ENCODE measurements at places on chromosomes 3 and 15.
A peak's percentile ranks its signal among the peaks of the same experiment; 100 is the strongest.

GRCh38 chr15:93070132-93070531 lies 18.9 kb downstream of the RGMA start:
- DNase-seq = no peak

DNA sequence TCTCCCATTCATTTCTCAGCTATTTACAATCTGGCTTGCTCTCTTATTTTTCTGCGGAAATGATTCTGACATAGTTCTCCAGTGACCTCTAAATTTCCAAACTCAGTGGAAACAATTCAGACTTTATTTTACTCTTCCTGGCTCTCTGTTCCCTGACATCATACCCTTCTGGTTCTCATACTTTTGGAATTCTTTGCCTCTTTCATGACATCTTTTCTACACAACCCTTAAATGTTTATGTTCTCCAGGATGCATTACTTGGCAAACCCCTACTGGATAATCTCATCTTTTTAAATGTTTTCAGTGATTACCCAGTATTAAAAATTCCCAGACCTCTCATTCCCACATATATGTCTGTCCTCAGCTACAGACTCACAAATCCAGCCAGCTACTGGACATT lies 23.9 kb upstream of the PLSCR4 start:
- DNase-seq = no peak

DNA sequence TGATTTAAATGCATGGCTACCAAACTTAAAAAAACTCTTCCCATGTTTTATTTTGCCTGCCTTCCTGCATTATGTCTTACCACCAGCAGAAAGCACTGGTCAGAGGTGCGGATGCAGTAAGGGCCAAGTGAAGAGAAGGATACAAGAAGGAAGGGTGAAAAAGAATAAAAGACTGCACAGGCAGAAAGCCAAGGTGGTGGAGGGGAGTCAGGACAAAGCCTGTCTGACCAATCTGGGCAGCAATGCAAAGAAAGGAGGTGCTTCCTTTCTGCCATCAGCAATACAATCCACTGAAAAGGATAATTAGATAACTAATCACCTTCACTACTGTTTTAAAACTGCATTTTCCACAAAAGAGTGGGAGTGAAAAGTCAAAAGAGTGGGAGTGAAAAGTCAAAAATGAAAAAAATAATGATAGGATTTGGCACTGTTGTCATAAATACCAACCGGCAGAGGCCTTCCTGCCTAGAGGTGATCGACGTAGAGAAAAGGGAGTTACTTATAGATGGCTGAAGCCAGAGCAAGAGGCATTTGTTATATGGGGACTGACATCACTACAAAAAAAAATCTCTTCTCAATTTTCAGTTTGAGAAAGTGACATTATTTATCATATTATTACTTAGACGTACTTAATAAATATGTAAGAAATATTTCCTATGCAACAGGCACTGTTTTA lies 385.3 kb downstream of the TBC1D5 start:
- DNase-seq = no peak

- no peak for DNase-seq
Measured at GRCh38 chr3:34107669-34108068, 309.2 kb downstream of the PDCD6IP start.

DNA sequence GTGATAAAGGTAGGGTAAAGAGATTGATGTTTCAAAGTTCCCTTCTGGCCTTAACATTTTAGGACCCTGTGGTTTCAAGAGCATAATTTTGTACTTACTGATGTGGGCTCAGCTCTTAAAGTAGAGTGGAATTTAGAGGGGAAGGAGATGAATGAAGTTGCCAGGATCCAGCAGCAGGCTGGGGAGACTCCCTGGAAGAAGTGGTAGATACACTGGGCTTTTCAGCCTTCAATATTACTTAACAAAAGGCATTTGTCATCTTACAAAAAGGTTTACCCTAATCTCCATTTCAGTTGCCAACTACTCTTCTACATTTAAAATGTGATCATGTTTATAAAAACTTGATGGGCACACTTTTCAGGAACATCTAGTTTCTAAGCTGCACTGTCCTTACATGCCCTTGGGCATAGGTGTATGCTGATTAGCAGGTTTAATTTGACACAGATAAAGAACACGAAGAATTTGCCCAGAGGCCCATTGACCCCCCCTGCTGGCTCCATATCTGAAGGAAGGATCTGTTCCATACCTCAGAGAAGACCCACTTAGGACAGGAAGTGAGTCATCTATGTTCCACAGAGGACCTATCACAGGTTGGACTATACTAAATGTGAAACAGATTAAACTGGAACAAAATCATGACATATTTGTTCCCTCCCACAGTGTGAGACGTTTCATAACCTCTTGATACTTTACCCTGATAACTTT lies 93.0 kb upstream of the LPP start:
- no peak for DNase-seq

GRCh38 chr3:64238971-64239667 lies 13.9 kb upstream of the PRICKLE2 start:
- peak; percentile 86 for DNase-seq

GRCh38 chr15:43519196-43519595 lies 1.8 kb downstream of the MAP1A start:
- no peak for DNase-seq

- no peak for DNase-seq
Measured at GRCh38 chr3:40663280-40663679, 138.5 kb downstream of the ZNF621 start.

- peak; percentile 71 for DNase-seq
Measured at GRCh38 chr3:66456711-66457173, 44.1 kb downstream of the LRIG1 start.

- DNase-seq = no peak
Measured at GRCh38 chr3:151009430-151009829, 36.9 kb upstream of the CLRN1 start.

GRCh38 chr3:56962206-56962605 lies 98.3 kb upstream of the SPATA12 start:
- DNase-seq = no peak

- no peak for DNase-seq
Measured at GRCh38 chr3:37974121-37975083, 16.2 kb upstream of the VILL start.

GRCh38 chr3:125073390-125073905 lies 17.7 kb upstream of the HEG1 start:
- no peak for DNase-seq

DNA sequence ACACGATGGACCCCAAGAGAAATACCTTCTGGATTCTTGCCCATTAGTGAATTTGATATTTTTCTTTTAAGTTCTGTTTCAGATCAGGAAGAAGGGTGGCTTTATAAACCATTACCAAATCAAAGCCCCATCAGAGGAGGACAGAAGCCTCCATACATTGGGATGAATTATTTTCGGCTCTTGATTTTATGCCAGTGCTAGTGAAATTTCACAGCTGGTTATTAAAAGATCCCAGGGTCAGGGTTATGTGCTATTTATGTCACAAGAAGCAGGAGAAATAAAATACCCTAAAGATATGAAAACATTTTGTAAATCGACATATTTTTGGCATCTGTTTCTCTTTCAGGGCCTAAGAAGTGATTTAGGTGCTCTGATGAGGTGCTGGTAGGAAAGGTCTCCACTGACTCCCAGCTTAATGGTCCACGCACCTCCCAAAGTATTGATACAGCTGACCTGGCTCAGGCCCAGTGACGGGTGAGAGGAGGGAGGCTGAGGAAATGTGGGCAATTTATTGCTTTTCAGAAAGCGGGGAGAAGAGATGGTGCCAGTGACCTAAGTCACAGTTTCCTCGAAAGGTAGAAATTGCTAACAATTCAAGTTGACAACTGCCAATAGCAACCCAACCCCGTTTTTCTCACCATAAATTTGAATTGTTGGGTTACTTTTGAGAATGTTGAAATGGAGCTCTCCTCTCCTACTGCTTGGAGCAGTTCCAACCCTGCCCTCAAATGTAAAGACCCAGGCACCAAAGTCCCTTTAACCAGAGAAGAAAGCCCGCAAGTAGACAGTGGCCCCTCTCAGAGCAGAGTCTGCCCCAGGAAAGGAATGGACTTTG lies 315.6 kb upstream of the NR2E3 start:
- no peak for DNase-seq

GRCh38 chr3:138230525-138230924 lies 43.4 kb downstream of the ARMC8 start:
- no peak for DNase-seq

- no peak for DNase-seq
Measured at GRCh38 chr3:129015388-129016105, 14.4 kb downstream of the EFCC1 start.

DNA sequence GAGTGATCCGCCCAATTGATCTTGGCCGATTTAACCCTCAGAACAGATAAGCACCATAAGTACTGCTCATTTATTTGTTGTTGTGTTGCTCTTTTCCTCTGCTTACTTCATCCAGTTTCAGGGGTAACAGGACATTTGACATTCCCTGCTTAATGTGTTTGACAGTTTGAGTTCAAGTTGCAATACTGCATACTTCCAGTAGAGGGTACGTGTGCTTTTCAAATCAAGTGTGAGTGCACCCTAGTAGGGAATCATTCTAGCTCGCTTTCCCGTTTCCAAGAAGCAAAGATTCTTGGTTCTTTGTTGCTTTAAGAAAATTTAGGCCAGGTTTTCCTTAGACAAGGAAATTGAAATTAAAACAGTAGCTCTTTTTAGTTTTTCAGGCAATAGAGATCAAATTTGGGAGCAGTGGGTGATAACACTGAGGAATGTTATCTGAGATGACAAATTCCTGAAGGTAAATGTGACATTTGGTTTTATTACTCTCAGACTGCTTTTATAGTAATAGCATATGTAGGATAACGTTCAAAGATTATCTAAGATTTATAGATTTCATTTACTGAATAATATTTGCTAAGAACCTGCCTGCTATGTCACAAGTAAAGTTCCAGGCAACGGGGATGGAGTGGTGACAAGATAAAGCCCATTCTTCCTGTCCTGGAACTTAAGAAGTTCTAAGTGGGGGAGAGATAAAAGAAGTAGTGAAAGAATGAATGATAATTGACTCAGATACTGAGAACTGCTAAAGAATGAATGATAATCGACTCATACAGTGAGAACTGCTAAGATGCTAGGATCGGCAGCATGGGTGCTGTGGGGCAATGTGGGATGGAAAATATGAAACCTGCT lies 73.3 kb downstream of the SYNPR start:
- DNase-seq = no peak

- DNase-seq = no peak
Measured at GRCh38 chr15:90807786-90808086, 60.7 kb upstream of the FURIN start.

DNA sequence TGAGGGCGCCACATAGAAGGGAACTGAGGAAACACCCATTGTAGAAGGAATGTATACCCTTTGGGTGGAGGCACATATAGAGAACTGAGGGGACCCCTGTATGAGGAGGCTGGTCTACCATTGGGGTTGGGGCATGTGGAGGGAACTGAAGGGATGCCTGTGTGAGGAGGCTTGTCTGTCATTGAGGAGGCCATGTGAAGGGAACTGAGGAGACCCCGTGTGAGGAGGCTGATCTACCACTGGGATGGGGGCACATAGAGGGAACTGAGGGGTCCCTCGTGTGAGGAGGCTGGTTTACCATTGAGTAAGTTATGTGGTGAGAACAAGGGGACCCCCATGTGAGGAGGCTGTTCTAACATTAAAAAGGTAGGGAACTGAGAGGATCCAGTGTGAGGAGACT lies 156.1 kb downstream of the FBLN2 start:
- DNase-seq = no peak

DNA sequence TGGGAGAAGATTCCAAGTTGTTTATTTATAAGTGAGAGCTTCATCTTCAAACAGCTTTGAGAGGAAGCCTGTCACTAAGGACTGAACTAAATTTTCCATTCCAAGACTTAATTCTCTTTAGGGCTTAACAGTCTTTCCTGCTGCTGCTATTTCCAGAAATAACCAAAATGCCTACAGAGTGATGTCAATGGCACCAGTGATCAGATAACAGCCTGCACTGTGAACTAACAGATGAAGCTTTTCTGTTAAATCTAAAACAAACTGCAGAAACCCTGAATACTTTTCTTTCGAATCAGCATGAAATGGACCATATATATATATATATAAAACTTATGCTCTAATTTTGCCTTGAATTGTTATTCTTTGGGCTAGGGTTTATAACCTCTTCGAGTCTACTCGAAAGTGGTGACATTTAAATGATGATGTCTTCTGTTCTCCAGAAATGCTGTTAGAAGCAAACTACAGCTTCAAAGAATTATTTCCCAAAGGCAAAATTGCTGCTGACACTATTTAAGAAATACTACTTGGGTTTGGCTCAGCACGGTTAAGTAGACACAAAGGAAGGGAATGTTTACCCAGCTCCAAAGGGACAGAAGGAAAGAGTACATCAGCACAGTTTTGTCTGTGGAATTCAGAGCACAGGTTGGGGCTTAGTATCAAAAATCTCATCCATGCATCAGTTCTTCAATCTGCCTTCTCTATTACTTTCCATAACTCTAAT lies 238.5 kb upstream of the LRRN1 start:
- no peak for DNase-seq

GRCh38 chr15:81789403-81789802 lies 256.4 kb downstream of the MEX3B start:
- DNase-seq = no peak

GRCh38 chr3:38036906-38037305 lies 2.1 kb upstream of the DLEC1 start:
- DNase-seq = no peak

GRCh38 chr3:4985330-4986174 lies 6.3 kb downstream of the BHLHE40 start:
- DNase-seq = no peak
